ENCODE measurements at places on chromosomes 16 and 17.

DNA sequence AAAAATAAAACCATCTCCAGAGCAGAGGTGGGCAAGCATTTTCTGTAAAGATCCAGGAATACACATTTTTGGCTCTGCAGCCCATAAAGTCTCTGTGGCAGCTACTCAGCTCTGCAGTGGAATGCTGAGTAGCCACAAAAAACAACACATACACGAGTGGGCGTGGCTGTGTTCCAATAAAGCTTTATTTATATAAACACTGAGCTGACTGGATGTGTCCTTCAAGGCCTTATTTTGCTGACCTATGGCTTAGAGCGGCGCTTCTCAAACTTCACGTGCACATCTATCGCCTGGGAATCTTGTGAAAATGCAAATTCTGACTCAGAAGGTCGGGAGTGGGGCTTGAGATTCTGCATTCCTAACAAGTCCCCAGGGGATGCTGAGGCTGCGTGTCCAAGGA is 39.7 kb downstream of the XYLT1 start:
- no peak for DNase-seq

GRCh38 chr17:80822700-80823410 is 168.8 kb upstream of the CHMP6 start:
- DNase-seq: no peak

GRCh38 chr17:15236281-15237105 is 28.6 kb downstream of the PMP22 start:
- DNase-seq: no peak

- no peak for DNase-seq
These were observed 24.8 kb downstream of the SNX11 start for GRCh38 chr17:48132385-48132784.

GRCh38 chr16:86222965-86223551 is 287.3 kb upstream of the FOXF1 start:
- no peak for DNase-seq

GRCh38 chr16:48123104-48123788 is 32.5 kb downstream of the ABCC12 start:
- DNase-seq: no peak

GRCh38 chr17:72463287-72464102 is 342.7 kb downstream of the SOX9 start:
- no peak for DNase-seq
